ENCODE measurements at places on chromosomes 5 and 9. TPM values are rescaled to one million over a fixed set of nuclear protein-coding genes. Genes with fewer than 3 reads are reported as not detected.

- no peaks in the 10 kb centered on the region for H3K27me3 ChIP-seq
- DNase-seq: no peak
- no peaks in the 10 kb centered on the region for H3K4me1 ChIP-seq
- no peak overlapping the region for H3K27ac ChIP-seq
These were observed 96.8 kb upstream of the TAS2R1 start for GRCh38 chr5:9726931-9727330.

GRCh38 chr9:3331801-3332200 lies 194.0 kb downstream of the RFX3 start:
- no peaks in the 10 kb centered on the region for H3K27me3 ChIP-seq
- H3K36me3 ChIP-seq: no peaks in the 10 kb centered on the region
- no peak overlapping the region for H3K27ac ChIP-seq
- peak; percentile 12 for DNase-seq
- no peaks in the 10 kb centered on the region for H3K4me1 ChIP-seq

- DNase-seq: no peak
- no peak overlapping the region for H3K27ac ChIP-seq
- H3K36me3 ChIP-seq: no peaks in the 10 kb centered on the region
These were observed 28.9 kb upstream of the LPCAT1 start for GRCh38 chr5:1552521-1553255.

The OR13J1 gene
- not detected for total RNA-seq

The CDHR2 gene
- total RNA-seq: 1.1 TPM
